Left ventricle myocardium inferior (tissue), 1 donor: ENCODE measurements at places on chromosomes 5 and 9. TPM values are rescaled to one million over a fixed set of nuclear protein-coding genes. Genes with fewer than 3 reads are reported as not detected.

Gene EGFL7
- 81.5 TPM for total RNA-seq

Gene MAMDC2
- 9.0 TPM for total RNA-seq

Gene ZBTB43
- total RNA-seq: 30.2 TPM

Gene NRARP
- 5.1 TPM for total RNA-seq

Gene GABRP
- total RNA-seq: 0.49 TPM

Gene PCDHAC1
- not detected for total RNA-seq

Gene TMEM252
- total RNA-seq: not detected

Gene SPEF2
- total RNA-seq: 2.7 TPM

Gene SLC30A5
- 31.8 TPM for total RNA-seq

Gene TMC1
- total RNA-seq: 0.25 TPM

Gene GPR151
- not detected for total RNA-seq

Gene P4HA2
- total RNA-seq: 80.5 TPM

Gene SNCB
- total RNA-seq: 0.44 TPM

Gene CCL28
- 0.60 TPM for total RNA-seq

Gene TMEFF1
- not detected for total RNA-seq

Gene MYORG
- total RNA-seq: 6.3 TPM

Gene FBXW11
- total RNA-seq: 69.0 TPM

Gene TIMD4
- total RNA-seq: not detected

Gene RHOBTB3
- total RNA-seq: 79.7 TPM

Gene HAPLN1
- 2.1 TPM for total RNA-seq

Gene SPATA31E1
- total RNA-seq: not detected

Gene C9orf40
- 2.0 TPM for total RNA-seq

Gene ELP1
- 21.4 TPM for total RNA-seq

Gene GLDC
- not detected for total RNA-seq

Gene PCDHGA1
- 3.1 TPM for total RNA-seq

Gene TLX3
- total RNA-seq: not detected

Gene SHB
- total RNA-seq: 19.4 TPM

Gene AUH
- 44.1 TPM for total RNA-seq

Gene OLFML2A
- total RNA-seq: 41.1 TPM

Gene LOX
- 4.4 TPM for total RNA-seq

Gene AQP3
- total RNA-seq: 13.6 TPM

Gene DIPK1B
- 21.4 TPM for total RNA-seq

Gene SYK
- 5.4 TPM for total RNA-seq

Gene HTR1A
- not detected for total RNA-seq

Gene SLCO4C1
- total RNA-seq: 0.22 TPM

Gene OSMR
- 11.7 TPM for total RNA-seq

Gene PIGO
- total RNA-seq: 9.4 TPM

Gene PCDHGB2
- total RNA-seq: 8.8 TPM

Gene SHISAL2B
- not detected for total RNA-seq

Gene HTR4
- total RNA-seq: 0.99 TPM

Gene C5orf22
- total RNA-seq: 25.8 TPM

Gene TAS2R1
- total RNA-seq: not detected

Gene GPRIN1
- 0.58 TPM for total RNA-seq

Gene BNC2
- 3.5 TPM for total RNA-seq
